ENCODE measurements at places on chromosomes 3 and 15. TPM values are rescaled to one million over a fixed set of nuclear protein-coding genes. Genes with fewer than 3 reads are reported as not detected.

Gene NR2E3
- 0.56 TPM for total RNA-seq

Gene GMNC
- not detected for total RNA-seq

Gene ZNF774
- 2.6 TPM for total RNA-seq

Gene UROC1
- total RNA-seq = not detected

Gene CACNA2D2
- not detected for total RNA-seq

Gene GPR87
- total RNA-seq = 51.8 TPM

Gene HDGFL3
- 104 TPM for total RNA-seq

Gene LDHAL6B
- not detected for total RNA-seq

Gene ABHD14A
- total RNA-seq = 4.0 TPM

Gene RBMS3
- 65.5 TPM for total RNA-seq

Gene ACKR4
- not detected for total RNA-seq

Gene SNX22
- total RNA-seq = 0.16 TPM
